ENCODE measurements at places on chromosomes 1 and 21.
A peak's percentile ranks its signal among the peaks of the same experiment; 100 is the strongest.

DNA sequence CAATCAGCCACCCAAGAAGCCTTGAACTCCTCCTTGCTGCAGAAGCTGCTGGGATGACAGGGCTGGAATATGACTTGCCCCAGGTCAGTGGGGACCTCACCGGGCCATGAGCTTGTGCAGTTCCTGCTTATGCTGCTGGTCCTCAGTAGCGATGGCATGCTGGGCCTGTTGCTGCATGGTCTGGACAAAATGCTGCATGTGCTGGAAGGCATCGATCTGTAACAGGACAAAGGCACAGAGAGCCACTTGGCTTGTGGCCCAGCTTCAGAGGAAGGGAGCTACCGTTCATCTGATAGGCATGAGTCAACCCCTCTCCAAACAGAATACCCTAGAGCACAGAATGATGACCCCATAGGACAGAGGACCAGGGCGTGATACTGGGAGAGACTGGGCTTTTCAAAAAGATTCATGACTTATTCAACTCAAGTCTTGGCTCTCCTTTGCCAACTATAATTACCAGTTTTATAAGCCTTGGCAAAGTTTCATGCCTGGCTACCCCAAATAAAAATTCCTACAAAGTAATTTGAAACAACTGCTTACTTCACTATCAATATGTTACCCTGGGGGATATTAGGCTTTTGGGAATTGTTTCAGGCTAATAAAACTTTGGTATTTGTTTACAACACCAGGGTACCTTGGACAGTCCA is 34.7 kb upstream of the EXOSC10 start:
- DNase-seq: no peak

GRCh38 chr1:163609858-163610257 is 288.1 kb downstream of the NUF2 start:
- DNase-seq: no peak

GRCh38 chr21:32410916-32411315 is 1.6 kb upstream of the EVA1C start:
- DNase-seq: no peak

GRCh38 chr1:39262802-39263201 is 58.3 kb downstream of the MACF1 start:
- no peak for DNase-seq

- no peak for DNase-seq
Measured at GRCh38 chr1:61779231-61779630, 37.0 kb downstream of the PATJ start.

DNA sequence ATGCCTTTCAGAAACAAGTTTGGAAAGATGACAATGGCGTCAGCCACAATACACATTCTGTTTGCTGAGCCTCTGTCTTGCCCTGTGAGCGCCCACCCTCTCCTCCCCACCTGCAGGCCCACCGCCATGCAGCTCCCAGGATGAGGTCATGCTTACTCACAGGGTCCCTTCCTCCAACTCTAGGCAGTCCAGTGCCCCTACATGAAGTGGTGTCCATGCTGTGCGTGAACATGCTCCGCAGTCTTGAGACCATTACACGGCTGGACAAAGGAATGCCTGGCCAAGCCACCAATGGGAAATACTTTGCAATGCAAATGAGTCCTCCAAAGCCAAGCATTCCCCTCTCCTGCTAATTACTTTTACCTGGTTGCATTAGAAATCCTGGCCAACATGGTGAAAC is 92.2 kb downstream of the CD58 start:
- DNase-seq: no peak

DNA sequence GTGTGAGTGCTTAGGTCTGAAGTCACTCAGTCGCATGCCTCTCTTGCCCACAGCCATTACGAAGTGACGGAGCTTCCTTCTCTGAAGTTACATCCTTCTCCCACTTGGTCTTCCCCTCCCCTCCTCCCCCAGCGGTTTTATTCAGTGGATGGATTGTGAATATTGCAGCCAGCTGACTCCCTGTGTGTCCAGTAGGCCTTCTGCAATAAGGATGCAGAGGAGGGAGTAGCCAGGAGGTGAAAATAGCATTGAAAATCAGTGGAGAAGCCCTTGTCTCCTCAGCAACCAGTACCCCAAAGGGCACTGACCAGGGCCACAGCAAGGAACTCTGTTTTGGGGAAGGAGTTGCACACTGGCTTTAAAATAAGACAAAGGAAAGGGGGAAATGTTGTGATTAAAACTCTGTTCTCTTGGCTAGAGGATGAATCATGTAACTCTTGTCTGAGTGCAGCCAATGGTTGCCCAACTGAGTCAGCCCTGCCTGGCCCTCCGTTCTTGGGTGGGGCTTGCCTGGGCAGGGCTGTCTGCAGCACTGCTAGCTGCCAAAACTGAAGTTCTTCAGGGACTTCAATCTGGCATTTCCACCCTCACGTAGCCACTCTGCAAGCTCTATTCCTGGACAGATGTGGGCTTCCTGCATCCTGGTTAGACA is 4.3 kb downstream of the S100A10 start:
- peak; percentile 35 for DNase-seq

- no peak for DNase-seq
Measured at GRCh38 chr1:944341-945325, 14.4 kb downstream of the NOC2L start.

- no peak for DNase-seq
Measured at GRCh38 chr21:15566703-15567102, 163.1 kb upstream of the USP25 start.

GRCh38 chr21:35585155-35585554 is 475.2 kb downstream of the SETD4 start:
- no peak for DNase-seq

DNA sequence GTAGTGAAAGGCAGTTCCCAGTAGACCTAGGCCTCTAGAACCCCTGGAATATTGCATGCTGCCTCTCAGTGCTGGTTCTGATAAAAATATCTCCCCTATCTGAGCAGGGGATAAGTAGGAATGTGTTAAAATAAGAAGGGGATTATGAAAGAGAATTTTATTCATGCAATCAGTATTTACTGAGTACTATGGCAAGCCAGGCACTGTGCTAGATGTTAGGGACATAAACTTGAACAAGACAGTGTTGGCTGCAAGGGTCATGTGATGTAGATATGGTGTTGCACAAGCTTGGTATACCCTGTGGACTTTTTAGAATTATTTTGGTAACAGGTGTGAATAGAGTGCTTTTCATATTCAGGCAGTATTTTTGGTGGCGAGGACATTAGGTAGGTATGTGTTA is 23.6 kb downstream of the NOS1AP start:
- DNase-seq: no peak

DNA sequence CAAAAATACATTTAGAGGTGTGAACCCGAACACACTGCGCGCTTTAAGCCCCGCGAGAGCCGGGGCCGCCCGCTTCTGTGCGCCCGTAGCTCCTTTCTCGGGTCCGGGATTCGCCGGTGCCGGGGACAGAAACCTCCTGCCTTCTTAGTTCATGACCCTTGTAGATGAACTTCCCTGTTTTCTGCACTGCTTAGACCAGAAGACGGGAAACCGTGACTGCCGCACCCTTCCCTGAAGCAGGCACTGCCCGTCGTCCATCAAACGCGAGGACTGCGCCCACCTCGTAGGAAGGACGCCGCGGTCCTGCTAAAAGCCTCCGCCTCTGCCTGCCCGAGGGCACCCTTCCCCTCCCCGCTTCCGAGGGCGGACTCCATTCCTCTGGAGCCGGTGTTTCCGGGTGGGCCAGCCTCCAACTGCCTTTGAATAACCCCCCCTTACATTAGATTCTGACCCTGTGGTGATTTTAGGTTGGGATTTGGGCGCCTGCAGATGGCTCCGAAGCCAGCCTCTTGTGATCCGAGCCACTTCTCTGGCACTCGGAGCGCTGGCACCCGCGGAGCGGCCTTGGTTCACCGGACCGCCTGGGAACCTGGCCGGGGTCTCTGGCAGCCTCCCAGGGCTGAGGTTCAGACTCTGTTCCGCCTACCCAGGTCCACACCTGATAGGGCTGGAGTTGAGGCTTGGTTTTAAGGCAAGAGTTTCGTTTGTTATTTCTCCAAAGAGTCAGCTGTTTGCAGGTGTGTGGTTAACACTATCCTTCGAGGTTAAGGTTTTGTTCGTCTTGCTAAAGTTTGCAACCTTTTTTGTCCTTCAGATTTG is 1.2 kb upstream of the PTTG1IP start:
- DNase-seq: peak; percentile 16

- no peak for DNase-seq
Measured at GRCh38 chr21:18545908-18546307, 142.3 kb upstream of the TMPRSS15 start.

GRCh38 chr21:29538115-29538514 is 239.4 kb downstream of the BACH1 start:
- DNase-seq: no peak

- no peak for DNase-seq
Measured at GRCh38 chr1:210233495-210234328, 1.1 kb downstream of the SERTAD4 start.

DNA sequence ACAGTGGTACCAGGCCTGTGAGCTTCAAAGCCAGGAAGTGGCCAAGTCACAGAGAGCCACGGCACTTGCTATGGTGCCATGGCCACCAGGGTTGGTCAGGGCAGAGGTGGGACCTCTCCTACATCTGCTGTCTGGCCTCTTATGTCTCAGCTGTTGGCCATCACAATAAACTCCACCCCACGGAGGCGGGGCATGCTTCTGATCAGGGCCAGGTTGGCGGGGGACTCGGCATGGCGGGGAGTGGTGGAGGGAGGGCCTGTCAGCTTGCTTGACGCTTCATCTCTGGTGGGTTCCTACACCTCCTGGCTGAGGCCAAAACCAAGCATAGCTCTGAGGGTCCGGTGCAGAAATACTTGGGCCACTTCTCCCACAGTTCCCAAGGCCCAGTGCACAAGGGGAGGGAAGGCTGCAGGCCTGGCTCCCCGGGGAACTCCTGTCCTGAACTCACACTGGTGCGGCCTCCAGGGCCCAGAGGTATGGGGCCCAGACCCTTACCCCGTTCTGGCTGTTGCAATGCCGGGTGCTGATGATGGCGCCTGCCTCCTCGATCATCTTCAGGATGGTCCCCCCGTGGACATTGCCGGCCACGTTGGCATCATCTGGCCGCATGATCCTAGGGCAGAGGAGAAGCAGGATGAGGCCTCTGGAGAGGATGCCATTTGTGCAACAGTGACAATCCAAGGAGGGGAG is 44.2 kb downstream of the ACOT7 start:
- no peak for DNase-seq

DNA sequence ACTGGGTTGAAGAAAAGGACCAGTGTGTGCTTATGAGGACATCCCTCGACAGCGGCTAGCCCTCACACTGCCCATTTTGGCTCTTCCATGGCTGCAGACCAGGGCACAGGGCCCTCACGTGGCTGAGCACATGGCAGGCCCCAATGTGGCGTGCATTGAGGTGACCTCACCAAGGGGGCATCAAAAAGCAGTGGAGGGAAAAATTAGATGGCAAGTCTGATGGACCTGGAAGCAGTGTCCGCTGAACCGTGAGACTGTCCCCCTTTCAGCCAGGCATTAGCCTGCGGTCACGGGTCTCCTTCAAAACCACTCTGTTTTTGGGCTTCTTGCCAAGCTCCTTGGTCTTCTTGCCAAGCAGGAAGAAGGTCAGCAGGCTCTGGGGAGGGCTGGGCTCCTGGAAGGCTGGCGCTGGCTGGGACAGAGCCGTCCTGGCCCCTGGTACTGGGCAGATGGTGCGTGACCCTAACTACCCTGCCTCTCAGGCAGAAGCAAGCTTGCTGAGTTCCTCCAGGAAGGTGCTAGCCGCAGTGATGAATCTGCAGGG is 30.8 kb downstream of the TRIM67 start:
- DNase-seq: no peak

DNA sequence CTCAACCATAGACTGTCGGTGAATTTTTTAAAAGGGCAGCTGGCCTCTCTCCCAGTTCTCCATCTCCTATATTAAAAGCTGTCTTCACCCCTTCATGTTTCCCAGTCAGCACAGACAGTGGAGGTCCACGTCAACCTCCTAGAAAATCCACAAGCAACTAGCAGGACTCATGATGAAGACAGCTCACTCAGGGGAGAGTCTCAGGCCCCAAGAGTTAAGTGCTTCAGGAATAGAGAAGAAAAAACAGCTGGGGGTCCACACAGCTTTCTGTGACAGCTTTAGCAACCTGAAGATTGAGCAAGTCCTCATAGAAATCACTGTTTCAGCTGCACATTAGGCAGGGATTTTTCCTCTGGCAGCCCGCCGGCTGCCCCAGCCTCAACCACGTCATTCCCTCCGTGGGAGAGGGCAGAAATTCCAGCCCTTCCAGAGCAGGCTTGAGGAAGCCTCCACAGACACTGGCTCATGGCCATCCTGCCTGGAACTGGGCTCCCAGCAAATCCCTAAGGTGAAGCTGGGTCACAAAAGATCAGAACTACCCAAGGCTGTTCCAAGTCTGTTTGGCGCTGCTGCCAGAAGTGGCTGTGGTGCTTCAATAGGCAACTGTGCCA is 15.2 kb downstream of the GPR161 start:
- DNase-seq: no peak

DNA sequence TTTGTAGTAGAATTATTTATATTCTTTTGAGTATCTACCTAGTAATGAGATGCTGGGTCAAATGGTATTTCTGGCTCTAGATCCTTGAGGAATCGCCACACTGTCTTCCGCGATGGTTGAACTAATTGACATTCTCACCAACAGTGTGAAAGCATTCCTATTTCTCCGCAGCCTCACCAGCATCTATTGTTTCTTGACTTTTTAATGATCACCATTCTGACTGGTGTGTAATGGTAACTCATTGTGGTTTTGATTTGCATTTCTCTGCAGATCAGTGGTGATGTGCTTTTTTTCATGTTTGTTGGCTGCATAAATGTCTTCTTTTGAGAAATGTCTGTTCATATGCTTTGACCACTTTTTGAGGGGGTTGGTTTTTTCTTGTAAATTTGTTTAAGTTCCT is 15.3 kb upstream of the IL23R start:
- no peak for DNase-seq

DNA sequence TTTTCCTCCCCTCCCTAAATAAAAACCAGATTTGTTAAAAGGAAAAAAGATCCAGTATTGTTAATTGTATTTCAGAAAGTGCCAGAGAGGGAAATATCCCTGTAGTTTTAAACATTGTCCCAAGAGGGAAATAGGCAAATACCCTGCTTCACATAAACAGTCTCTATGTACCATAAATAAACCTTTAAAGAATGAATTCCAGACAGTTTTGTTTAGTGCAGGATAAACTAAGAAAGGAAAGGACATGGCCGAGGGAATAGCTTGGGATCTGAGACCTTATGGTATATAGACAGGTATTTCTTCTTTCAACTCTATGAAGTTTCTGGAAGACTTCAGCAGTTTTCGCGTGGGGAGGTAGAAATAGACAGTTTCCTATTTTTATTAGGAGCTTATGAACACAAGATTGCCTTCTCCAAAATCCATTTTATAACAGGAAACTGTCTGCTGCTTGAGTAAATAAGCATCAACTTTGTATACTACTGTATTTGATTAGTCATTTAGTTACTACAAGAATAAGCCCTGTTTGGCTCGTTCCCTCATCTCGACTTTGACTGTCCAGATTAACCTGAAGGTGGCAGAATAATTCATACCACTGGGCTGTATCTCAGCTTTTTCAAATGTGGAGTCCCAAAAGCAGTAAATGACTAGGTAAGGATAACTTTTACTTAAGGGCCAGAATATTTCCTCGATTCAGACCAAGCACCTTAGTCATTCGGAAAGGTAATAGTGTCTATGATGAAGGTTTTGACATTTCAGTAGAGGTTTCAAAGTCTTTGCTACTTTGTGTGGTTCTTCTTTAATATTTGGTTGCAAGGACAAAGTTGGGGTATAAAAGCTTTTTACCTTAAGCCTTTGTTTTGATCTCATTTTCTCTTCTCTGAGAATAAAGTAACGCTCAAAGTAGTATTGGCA is 177.5 kb downstream of the VPS13D start:
- DNase-seq: no peak

GRCh38 chr1:247294282-247294681 is 37.4 kb downstream of the ZNF496 start:
- DNase-seq: no peak

GRCh38 chr1:245248231-245248731 is 93.5 kb downstream of the KIF26B start:
- no peak for DNase-seq

All from activated CD4-positive, alpha-beta T cell treated with anti-CD3 and anti-CD28 coated beads, Interleukin-2, amount 50 U/mL, for 1 hour (primary cell).